ENCODE measurements at places on chromosomes 7 and 10.

- DNase-seq: no peak
Observed at GRCh38 chr7:113142385-113143119, 24.2 kb upstream of the SMIM30 start.

DNA sequence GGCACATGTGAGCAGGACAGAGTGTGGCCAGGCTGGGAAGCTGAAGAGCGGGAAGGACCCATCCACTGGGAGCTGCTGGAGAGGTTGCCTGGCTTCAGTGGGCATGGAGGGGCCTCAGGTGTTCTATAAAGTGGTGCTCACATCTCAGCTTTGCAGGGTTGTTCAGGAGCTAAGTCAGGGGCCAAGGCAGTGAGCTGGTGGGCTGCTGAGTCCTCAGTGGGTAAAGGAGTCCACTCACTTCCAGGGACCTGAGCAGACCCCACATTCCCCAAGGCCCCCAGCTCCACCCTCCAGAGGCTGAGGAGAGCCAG is 28.8 kb upstream of the C10orf53 start:
- DNase-seq: no peak

DNA sequence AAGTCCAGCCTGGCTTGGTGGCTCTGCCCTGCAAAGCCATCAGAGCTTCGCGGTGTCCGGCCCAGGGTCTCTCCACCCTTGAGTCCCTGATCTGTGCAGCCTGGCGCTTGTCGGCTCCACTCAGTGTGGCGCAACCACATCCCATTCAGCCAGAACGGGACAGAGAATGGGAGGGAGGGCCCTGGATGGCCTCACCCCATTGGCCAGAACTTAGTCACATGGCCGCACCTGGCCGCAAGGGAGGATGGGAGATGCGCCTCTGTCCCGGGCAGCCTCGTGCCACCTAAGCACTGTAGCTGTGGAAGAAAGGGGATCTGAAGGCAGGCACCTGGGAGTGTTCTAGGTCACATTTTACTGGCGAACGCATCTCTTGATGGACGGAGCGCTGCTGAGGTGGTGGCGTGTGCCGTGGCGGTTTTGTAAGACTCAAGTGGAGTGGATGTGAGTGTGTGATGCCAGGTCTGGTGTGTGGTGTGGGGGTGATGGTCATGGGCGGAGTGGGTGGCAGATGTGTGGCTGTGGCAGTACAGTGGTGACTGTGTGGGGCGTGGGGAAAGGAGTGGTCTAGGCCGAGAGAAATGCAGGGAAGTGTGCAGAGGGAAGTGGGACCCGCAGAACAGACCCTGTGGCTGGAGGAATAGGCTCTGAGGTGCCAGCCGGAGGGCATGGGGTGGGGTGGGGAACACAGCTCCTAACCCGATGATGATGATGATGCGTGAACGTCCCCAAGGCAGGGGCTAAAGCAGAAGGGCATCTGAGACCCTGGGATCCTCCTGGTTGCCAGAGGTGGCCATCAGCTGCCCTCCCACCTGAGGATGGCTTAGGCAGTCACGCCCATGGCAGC is 19.0 kb downstream of the CLEC2L start:
- no peak for DNase-seq

DNA sequence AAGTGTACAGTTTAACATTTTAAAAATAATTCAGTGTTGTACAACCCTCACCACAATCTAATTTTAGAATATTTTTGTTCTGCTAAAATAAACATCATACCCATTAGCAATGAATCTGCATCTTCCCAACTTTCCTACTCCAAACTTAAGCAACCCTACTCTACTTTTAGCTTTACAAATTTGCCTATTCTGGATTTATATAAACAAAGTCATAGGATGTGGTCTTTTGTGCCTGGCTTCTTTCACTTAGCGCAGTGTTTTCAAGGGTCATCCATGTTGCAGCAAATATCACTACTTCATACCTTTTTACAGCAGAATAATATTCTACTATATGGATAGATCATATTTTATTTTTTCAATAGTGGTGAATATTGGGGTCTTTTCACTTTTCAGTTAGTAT is 18.9 kb downstream of the CALML3 start:
- DNase-seq: no peak

GRCh38 chr7:44967571-44968446 is 11.0 kb downstream of the MYO1G start:
- DNase-seq: no peak

DNA sequence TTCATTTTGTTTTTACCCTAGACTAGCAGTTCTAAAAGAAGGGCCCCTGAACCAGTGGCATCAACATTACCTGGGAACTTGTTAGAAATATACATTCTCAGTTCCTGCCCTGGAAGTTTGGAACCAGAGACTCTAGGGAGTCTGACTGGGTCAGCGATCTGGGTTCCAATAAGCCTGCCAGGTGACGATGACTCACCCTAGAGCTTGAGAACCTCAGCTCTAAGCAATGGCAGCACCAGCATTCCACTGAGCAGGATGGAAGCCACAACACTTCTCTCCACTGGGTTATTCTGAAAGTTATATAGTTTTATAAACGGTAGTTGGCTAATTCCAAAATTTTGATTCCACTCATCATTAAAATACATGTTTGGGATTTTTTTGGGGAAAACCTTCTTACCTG is 97.0 kb upstream of the AMPH start:
- no peak for DNase-seq

DNA sequence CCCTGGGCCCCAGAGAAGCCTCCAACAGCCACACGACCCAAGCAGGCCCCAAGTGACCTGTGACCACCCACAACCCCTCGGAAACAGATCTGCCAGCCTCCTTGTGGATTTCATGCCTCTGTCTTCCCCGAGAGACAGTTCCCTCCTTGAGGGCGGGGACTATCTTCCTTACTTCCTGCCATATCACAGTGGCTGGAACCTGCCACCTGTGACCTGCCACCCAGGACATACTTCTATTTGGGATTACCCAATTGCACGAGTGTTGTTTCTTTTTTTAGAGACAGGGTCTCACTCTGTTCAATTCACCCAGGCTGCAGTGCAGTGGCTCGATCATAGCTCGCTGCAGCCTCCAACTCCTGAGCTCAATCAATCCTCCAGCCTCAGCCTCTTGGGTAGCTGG is 25.9 kb downstream of the TNRC18 start:
- DNase-seq: no peak

GRCh38 chr10:122503012-122503411 is 41.7 kb downstream of the HTRA1 start:
- no peak for DNase-seq

- peak; percentile 43 for DNase-seq
Observed at GRCh38 chr10:77837248-77837924, 89.2 kb downstream of the DLG5 start.

DNA sequence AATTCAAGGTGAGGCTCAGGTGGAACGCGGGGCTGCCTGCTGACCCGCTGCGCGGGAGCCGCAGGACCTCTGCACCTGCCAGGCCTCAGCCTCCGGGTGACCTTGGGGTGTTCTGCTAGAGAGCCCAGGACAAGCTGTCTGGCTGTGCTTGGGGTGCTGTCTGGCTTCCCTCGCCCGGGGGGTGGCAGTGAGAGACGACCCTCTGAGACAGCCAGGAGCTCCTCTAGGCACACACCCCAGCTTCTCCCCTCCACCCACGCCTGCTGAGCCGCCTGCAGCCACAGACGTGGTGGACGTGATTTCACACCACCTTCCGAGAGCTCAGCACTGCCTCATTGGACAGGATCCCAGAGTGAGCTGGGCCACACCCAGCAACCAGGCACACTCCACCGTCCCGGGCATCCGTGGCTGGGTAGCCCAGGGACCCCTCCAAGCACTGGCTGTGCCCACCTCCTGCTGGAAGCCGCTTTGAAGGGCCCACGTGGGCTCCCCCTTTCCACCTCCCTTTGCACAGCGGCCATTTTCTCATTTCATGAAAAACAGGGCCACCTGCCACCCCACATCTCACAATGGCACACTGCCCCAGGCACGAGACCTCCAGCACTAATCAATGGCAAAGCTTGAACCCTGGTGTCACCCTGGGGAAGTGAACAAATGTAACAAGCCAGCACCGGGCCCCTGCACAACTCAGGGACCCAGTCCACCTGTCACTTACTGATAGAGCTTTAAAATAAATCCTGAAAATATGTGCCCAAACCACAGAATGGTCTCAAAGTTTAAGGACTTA is 35.0 kb downstream of the ZFAND2A start:
- DNase-seq: no peak

DNA sequence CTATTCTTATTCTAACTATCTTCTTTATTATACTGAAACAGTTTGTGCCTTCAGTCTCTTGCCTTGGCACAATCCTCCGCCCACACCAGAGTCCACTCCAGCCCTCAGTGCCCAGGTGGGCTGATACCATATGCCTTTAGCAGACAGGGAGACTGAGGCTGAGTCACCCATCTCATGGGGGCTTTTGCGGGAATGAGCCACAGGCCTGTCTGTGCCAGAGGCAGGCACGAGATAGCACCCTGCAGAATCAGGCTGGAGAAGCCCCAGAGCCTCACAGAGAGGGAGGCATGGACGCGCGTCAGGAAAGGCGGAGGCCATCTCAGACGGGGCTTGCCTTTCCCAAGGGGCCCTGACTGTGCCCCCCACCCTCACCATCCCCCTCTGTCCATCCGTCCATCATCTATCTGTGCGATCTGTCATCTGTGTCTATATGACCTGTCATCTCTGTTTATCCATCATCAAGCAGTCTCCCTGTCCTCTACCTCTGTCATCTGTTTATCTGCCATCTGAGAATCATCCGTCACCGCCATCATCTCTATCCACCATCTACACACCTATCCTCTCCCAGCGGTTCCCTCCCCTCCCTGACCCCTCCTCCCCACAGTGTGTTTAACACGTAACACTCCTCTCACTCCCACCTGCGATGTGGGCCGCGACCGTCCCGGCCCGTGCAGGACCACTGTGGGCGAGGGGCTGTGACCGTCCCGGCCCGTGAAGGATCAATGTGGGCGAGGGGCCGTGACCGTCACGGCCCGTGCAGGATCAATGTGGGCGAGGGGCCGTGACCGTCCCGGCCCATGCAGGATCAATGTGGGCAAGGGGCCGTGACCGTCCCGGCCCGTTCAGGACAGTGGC is 7.3 kb upstream of the ADAP1 start:
- DNase-seq: no peak

DNA sequence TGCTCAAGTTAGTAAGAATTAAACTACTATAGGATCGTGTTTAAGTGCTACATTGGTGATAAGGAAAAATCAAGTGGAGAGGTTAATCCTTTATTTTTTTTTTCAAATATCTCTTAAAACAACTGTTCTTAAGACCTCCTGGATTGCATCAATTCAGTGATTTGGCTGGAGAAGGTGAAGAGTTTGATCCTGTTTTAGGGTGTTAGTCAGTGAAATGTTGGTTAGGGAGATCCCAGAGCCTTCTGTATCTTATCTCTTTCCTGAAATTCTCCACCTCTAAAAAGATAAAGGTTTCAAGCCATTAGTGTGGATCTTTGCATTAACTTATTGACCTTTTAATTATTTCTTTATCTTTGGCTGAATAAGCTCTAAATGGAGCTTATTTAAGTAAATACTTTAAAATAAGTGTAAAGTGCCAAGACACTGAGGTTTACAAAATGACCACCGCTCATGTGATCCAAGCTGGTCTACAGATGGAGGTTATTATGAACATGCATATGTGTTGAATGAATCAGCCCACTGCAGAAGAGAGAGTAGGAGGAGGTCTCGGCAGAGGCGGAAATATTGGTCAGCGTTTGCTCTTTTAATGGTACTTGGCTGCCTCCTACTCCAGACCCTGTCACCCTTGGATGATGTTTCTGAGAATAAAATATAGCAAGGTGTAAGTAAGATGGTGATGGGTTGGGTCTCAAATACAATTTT is 51.8 kb upstream of the BMPER start:
- DNase-seq: no peak

DNA sequence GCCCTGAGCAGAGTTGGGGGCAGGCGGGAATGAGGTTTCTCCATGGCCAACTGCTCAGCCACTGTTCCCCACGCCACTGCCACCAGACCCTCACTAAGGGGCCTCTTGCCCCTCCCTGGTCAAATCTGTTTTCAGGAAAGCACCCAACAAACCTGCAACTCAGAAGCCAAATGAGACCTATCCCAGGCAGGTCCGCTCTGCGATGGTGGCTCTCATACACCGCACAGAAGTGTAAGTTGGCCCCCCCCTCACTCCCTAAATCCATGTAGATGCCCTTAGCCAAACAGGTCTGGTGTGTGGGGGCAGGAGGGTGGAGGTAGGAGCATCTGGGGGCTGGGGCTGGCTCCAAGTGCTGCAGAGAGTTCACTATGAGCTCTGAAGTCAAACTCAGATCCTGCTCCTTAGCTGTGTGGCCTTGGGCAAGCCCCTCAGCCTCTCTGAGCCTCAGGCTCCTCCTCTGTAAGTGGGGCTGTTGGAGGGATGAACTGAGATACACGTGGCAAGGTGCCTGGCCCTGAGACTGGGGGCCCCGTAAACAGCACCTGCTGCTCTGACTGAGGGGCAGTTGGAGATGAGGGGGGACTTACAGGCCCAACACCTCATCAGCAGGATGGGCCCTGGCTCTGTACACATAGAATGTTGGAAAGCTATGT is 1.1 kb downstream of the MMRN2 start:
- DNase-seq: no peak

- DNase-seq: no peak
Observed at GRCh38 chr10:112217386-112218035, 33.9 kb upstream of the GPAM start.

- no peak for DNase-seq
Observed at GRCh38 chr10:1736972-1737221, 428 bp downstream of the ADARB2 start.

DNA sequence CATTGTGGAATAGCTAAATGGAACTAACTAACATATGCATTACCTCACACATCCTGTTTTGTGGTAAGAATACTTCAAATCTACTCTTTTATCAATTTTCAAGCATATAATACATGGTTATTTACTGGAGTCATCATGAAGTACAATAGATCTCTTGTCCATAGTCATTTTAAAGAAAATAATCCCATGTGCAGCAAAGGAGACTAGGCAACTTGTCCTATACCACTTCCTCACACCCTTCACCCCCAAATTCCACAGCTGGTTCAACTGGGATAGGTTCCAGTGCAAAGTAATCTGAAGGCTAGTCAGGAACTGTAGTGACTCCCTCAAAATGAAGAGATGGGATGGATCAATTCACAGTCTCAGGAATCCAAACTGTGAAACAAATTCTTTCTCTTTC is 176.1 kb downstream of the SGMS1 start:
- DNase-seq: no peak

DNA sequence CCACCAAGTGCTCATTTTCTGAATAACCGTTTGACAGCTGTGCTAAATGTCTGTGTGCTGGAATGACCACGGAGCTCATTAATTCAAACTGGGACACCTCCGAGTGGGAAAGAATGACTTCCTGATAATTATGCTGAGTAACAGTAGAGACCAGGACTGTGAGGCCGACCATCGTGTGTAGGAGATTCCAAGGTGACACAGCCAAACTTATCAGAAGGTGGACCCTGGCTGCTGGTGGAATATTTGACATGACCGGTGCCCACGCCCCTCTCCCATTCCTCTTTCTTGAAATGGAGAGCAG is 400.0 kb downstream of the PTPRN2 start:
- DNase-seq: no peak

- DNase-seq: no peak
Observed at GRCh38 chr10:8065651-8066050, 11.2 kb downstream of the GATA3 start.

GRCh38 chr10:68171539-68172080 is 60.3 kb downstream of the ATOH7 start:
- DNase-seq: no peak
